Heart left ventricle (tissue), 16 donors: ENCODE measurements at places on chromosomes 6 and 20. TPM values are rescaled to one million over a fixed set of nuclear protein-coding genes. Genes with fewer than 3 reads are reported as not detected.

The PTCHD4 gene
- 0.51 TPM for total RNA-seq

- no peak for DNase-seq
Measured at GRCh38 chr6:49072146-49072545, 390.9 kb downstream of the MMUT start.

DNA sequence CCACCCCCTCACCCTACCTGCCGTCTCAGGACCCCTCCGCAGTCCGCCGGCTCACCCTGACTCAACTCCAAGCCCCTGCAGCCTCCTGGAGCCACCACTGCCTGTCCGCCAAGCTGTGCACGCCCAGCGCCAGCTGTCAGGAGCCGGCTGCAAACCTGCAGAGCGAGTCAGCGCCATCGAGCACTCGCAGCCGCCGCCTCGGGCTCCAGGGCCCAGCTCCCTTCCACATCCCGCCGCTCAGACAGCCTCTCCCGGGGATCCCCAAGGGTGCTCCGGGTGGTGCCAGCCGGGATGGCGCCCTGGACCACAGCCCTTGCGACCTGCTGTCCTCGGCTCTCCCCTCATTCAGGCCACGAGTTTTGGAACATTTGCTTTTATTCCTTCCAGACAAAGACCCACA is 4.3 kb downstream of the TNNC2 start:
- no peak for DNase-seq

The IRF4 gene
- total RNA-seq: 0.67 TPM

The SALL4 gene
- not detected for total RNA-seq

The HTR1B gene
- total RNA-seq: not detected

GRCh38 chr6:18436341-18436740 is 49.2 kb downstream of the RNF144B start:
- no peak for DNase-seq

DNA sequence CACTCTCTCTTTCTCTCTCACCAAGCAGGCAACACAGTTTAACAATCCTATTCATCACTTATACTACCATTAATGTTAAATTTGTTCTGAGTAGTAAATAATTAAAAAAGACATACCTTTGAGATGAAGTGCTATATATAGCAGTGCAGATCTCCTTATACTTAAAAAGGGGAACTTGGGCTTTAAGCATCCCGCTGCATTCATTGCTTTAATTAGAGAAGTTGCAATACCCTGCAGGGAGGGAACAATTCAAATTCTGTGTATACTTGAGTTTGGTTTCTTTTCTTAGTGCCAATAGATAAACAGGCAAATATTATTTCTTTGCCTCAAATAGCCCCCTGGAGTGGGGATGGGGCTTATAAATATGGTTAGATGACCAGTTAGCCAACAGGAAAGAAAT is 10.8 kb upstream of the ZBTB24 start:
- DNase-seq: no peak

DNA sequence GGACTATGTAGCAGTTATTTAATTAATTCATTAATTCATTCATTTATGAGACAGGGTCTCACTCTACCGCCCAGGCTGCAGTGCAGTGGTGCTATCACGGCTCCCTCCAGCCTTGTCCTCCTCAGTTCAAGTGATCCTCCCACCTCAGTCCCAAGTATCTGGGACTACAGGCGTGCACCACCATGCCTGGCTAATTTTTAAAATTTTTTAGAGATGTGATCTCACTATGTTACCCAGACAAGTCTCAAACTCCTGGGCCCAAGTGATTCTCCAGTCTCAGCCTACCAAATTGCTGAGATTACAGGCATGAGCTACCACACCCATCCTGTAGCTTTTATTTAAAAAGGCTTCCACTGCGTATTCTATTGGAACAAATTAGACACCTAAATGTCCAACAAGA is 23.4 kb downstream of the SRPK1 start:
- no peak for DNase-seq

- no peak for DNase-seq
Measured at GRCh38 chr20:50335866-50336265, 145.2 kb downstream of the CEBPB start.

The HLA-DOB gene
- 0.77 TPM for total RNA-seq

GRCh38 chr6:16494793-16495192 is 256.4 kb downstream of the GMPR start:
- DNase-seq: no peak

- DNase-seq: no peak
Measured at GRCh38 chr20:41175201-41175651, 37.9 kb downstream of the PLCG1 start.

DNA sequence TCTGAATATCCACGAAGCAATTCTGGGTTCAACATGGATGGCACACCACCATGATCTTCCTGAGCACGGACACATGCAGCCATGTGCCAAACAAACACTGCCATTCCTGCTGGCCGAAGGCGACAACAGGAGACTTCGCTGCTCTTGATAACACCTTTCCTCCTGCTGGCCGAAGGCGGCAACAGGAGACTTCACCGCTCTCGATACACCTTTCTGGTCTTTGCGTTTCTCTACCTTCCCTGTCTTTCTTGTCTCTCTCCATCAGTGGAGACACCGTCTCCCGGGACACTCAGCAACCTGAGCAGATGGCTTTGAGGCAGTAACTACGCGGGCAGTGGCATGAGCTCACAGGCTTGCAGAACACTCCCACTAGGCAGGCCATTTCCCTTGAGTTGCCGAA is 54.9 kb upstream of the MPC1 start:
- no peak for DNase-seq
